ENCODE measurements at places on chromosomes 6 and 20.
A peak's percentile ranks its signal among the peaks of the same experiment; 100 is the strongest.

DNA sequence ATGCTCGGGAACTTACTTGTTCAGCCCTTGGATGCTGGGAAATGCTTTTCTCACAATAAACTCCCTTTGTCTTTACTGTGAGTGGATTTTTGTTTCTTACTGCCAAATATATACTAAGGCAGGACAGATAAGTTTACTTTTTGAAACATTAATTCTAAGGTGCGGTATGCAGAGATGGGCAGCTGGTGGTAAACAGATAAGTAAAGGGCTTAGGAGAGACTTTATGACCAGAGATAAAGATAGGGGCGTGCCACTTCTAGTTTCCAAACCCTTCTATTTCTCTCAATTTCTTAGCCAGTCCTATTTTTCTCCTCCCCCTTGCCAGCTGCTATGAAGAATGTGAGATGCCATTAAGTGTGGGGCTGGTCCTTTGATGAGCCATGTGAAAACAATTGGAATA, 16.3 kb downstream of the SAMD3 start:
- DNase-seq = no peak

- DNase-seq = no peak
These were observed 9.5 kb upstream of the DST start for GRCh38 chr6:56652231-56652630.

DNA sequence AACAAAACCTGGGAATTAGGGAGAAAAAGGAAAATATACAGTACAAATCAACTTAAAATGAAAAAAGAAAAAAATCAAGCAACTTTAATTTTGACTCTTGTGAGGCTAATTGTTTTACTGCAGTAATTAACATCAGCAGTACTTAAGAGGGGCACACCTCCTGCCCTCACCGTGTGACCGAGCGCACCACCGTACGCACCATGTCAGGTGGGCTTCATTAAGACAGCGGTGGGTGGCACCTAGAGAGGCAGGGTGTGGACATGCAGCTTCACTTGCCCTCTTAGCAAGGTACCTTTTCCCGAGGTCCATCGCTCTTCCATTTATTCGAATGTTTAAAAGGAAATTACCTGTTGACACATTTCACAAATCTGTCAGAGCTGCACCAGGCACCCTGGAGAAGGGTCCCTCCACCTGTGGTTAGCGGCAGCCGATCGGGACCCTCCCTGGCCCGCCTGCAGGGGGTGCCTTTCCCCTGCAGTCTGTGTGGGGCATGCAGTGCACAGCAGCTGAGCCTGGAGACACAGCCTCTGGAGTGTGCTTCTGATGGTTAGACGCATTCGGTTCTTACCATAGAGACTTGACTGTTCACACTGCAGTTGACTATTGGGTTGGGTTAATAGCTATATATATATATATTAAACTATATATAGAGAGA, 184.1 kb downstream of the TMEM242 start:
- DNase-seq = no peak

DNA sequence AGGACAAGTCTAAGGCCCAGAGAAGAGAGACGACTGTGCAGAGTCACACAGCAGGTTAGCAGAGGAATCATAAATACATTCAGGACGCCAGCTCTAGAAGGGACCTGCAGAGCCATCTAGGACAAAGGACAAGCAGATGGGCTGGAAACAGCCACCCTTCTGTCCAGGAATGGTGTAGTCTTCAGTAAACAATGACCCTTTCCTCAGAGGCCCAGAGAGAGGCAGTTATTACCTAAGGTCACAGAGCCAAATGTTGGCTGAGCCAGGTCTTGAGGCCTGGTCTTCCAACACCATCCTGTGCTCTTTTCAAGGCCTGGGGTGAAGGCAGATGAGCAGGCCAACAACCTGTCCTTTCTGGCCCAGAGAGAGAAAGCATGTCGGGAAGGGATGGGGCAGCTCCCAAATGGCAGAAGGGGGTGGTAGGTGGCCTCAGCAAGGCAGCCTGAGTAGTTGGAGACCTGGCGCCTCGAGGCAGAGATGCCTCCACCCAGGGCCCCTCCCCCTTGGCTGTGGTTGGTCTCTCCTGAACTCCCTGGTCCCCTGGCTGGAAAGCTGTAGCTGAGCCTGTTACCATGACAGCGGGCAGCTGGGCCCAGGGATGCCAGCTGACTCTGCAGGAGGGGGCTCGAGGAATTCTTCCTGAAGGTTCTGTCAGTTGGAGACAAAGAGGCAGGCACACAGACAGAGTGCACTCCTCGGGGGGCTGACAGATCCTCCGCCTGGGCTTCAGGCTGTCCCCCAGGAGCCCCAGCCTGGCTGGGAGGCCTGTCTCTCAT, 24.8 kb downstream of the EPB41L1 start:
- no peak for DNase-seq

DNA sequence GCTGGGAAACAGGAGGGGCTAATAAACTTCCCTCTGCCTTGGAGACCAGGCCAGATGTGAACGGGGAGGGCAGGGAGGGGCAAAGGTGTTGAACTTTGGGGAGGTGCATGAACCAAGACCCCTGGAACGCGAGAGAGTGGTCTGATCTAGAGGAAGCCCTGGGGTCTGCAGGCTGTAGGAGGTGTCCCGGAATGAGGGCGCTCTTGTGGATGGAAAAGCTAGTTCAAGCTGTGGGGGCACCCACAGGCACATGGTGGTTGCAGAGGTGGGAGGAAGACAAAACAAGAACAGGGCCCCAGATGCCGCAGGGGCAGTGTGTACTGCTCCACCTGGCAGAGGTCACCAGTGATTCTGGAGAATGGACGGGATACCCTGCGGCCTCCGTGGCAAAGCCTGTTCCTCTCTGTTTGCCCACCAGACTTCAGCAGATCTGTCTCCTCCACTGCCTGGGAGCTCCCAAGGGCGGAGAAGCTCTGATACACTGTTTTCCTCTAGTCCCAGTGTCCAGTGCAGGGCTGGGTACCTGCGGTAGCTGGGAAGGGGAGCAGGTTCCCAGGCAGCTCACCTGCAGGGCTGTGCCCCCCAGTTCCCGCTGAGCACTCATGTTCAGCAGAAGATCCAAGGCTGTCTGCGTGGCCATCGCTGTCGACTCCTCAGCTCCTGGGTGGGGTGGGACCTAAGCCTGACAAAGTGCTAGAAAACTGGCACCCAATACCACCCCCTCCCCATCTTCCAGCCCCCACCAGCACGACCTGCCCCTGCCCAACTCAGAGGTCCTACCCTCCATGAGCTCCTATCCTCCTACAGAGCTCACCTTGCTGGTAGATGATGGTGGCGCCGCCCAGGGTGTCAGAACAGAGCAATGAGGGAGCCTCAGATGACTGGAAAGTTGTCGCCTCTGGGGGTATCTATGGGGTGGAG, 14.7 kb downstream of the ZNF335 start:
- no peak for DNase-seq

DNA sequence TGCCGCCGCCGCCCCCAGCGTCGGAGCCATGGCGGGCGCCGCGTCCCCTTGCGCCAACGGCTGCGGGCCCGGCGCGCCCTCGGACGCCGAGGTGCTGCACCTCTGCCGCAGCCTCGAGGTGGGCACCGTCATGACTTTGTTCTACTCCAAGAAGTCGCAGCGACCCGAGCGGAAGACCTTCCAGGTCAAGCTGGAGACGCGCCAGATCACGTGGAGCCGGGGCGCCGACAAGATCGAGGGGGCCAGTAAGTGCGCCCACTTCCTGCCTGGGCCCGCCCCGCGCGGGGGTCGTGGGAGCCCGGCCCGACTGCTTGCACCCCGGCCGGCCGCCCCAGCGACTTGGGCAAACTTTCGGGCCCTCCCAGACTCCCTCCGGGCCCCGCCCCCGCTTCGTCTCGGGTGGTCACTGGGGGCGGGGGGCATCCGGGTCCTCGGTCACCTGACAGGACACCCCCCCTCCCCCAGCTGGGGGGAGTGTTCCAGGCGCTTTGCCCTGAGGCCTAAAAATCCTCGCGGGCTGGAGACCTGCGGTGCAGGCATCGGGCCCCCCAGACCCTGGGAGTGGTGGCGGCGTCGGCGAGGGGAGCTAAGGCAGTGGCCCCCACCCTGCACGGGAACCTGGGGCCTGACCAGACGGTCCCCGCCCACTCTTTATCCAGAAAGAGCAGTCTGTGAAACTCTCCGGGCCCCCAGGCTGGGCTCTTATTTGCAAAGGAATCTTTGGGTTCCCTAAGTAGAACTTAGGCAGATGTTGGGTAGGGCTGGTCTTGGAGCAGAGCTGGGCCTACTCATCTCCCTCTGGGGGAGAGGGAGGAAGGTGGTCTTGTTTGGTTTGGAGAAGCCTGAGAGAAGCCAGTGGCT, 501 bp downstream of the PLCG1 start:
- DNase-seq = no peak

GRCh38 chr6:70051197-70052124, 185.1 kb downstream of the COL19A1 start:
- no peak for DNase-seq

GRCh38 chr6:38739532-38739931, 24.4 kb downstream of the DNAH8 start:
- no peak for DNase-seq

DNA sequence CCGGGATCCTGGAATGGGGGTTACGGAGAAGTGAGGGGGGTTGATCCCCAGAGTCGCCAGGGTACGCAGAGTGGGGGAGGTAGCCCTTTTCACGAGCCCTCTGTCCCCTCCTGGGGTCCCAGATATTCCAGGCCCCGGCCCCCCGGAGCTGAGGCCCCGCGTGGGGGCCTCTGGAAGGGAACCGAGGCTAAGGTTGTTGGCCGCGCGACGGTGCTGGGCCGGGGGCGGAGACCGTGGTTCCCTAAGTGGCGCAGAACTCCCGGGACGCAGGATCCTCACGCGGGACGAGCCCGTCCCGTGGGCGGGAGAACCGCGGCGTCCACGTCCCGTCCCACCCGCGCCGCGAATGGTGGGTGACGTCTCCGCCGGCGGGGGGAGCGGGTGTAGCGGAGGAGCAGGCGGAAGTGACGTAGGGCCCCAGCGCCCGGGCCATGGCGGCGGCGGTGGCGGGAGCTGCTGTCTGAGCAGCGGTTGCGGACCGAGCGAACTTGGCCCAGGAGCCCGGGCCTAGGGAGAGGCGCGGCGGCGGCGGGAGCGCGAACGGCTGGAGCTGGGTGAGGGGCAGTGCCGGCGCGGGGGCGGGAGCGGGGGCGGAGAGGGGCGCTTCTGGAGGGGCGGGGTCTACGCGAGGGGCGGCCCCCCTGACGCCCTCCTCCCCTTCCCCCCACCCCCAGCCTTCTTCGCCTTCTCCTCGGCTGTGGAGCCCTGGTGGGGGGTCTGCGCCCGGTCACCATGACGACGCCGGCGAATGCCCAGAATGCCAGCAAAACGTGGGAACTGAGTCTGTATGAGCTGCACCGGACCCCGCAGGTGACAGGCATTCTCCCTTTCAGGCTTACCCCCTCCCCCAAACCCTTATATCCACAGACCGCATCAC, at the start of gene RING1:
TSS of gene RING1 (plus strand) at position 410 of the 877 bp plus-strand sequence. CDS start at position 733, 323 bp downstream.
- no peak for DNase-seq

- DNase-seq = peak; percentile 81
These were observed 1.2 kb upstream of the MYCT1 start for GRCh38 chr6:152696522-152696921.

- DNase-seq = no peak
These were observed 20.4 kb downstream of the PTPRK start for GRCh38 chr6:128500014-128500413.

GRCh38 chr20:54179946-54180345, 6.2 kb upstream of the CYP24A1 start:
- DNase-seq = no peak

DNA sequence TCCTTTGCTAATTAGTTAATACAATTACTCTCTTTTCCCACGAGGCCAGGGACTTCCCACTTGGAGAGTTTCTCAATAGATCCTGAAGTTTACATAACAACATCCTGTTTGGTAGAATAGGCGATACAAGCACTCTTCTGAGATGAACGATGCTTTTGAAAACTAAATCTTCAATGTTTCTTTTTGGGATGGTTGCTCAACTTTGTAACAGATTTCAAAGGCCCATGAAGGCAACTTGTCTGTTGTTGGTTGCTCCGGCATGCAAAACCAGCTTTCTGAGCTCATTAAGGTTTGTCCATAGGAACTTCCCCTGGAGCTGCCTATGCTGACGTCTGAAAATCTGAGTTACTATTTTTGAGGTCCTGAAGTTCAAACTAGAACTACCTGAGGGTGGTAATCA, 25.9 kb upstream of the ROS1 start:
- DNase-seq = no peak

DNA sequence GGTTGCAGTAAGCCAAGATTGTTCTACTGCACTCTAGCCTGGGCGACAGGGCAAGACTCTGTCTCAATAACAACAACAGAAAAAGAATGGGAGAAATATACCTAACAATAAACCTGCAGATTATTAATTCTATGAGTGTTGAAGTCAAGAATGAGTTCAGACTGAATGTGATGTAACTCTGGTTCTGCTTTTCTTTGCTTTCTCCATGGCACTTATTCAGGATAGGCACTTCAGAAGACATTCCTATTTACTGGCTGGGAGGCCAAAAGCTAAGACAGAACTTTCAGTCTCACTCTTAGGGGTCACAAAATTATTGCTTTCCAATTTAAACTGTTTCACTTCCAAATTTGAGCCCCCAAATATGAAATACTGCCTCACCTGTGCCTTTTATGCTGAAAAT, 15.7 kb upstream of the PRIM2 start:
- no peak for DNase-seq

- DNase-seq = no peak
These were observed 17.7 kb downstream of the COL9A1 start for GRCh38 chr6:70285201-70285600.

DNA sequence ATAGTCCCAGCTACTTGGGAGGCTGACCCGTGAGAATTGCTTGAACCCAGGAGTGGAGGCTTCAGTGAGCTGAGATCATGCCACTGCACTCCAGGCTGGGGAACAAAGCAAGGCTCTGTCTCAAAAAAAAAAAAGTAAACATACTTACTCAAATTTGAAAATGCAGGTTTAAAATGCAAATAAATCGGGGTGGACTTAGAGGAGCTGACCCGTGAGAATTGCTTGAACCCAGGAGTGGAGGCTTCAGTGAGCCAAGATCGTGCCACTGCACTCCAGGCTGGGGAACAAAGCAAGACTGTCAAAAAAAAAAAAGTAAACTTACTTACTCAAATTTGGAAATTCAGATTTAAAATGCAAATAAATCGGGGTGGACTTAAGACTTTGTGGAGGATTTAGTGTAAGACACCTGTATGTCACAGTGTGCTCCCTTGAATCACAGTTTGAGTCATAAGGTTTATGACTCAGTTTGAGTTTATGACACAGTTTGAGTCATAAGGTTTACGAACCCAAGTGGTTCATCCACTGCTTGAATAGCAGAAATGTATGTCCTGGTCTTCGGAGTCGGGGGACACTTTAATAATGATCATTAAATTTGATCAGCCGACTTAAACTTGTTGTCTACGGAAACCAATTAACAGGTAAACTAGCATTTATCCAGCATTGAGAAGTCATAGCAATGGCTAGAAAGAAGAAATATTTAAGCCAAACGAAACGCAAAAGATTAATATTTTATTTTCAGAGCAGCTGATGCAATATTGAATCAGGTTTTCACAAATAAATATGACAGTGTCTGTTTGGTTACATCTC, 6.8 kb upstream of the MRPS10 start:
- peak; percentile 91 for DNase-seq

DNA sequence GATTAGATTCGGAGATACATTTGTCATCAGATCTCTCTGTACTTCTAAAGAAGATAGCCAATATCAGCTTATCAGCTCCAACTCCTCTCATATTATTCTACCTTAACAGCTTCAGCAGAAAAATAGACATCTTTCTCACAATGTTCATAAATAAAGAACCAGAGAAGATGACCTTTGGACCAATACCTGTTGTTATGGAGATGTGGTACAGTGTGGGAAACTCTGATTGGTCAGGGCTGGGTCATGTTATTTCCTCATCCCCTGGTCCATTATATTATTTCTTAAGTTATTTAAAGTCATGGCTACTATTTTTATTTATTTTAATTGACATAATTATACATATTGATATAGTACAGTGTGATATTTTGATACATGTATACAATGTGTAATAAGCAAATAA, 35.9 kb upstream of the POLR1H start:
- DNase-seq = no peak

GRCh38 chr6:33189625-33190448, 2.4 kb downstream of the COL11A2 start:
- DNase-seq = no peak

Measured in HS-5 (cell line).